ENCODE measurements at places on chromosomes 1 and 21.
A peak's percentile ranks its signal among the peaks of the same experiment; 100 is the strongest.

DNA sequence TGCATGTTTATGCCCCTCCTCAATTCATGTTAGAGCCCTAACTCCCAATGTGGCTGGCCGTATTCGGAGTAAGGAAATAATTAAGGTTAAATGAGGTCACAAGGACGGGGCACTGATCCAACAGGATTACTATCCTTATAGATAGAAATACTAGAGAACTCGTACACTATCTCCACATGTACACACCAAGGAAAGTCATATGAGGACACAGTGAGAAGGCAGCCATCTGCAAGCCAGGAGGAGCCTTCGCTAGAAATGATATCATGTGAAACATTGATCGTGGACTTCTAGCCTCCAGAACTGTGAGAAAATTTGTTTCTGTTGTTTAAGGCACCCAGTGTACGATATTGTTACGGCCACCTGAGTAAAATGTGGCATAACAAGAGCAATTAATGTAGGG is 79.7 kb downstream of the FAF1 start:
- no peak for DNase-seq

GRCh38 chr1:110214454-110215404 is 4.6 kb downstream of the KCNC4 start:
- no peak for DNase-seq

GRCh38 chr1:4599951-4600481 is 54.4 kb upstream of the AJAP1 start:
- DNase-seq, result no peak

DNA sequence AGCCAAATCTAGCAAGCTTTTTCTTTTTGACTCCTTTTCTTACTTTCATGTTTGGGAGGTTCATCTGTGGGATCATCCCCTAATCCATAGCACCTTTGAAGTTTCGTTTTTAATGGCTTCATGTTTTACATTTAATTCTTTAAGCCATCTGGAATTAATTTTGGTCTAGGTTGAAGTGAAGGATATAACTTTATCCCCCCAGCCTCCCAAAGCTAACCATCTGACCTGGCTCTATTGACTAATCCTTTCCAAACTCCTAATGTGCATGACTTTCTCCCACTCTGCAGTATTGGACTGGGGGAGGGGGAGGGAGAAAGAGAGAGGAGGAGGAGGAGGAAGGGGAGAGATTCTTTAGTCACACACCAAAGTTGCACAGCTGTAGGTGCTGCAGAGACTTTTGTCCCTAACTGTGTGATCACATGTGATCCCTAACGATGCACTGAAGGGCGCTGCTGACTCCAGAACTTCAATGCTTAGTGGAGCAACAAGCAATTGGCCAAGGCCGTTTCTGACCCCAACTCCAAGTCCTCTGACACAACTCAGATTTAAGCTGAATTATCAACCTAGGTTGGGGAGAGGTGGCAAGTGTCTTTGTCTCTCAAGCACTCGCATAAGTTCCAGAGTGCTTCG is 191.6 kb downstream of the HUNK start:
- no peak for DNase-seq

DNA sequence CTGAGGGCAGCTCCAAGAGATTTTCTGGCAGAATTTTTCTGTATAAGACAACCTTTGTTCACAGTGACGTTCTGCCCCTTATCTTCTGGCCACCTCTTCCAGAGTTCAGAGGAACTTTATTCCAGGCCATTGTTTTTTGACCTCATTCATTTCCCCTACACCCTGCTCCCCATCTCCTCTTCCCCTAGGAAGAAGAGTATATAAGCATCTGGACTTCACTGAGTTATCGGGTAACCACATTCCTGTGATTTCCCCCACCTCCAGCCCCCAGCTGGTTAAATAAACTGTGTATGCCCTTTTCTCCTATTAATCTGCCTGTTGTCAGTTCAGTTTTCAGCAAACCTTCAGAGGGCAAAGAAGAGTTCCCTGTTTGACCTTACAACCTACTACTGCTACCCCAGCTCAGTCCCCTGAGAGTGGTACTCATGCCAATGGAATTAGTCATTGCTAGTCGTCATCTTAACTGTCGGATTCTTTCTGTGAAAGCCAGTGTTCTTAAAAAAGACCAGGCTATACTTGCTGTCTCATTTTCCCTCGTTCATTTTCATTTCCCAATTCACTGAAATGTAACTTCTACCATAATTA is 14.3 kb upstream of the ALG14 start:
- DNase-seq, result no peak

DNA sequence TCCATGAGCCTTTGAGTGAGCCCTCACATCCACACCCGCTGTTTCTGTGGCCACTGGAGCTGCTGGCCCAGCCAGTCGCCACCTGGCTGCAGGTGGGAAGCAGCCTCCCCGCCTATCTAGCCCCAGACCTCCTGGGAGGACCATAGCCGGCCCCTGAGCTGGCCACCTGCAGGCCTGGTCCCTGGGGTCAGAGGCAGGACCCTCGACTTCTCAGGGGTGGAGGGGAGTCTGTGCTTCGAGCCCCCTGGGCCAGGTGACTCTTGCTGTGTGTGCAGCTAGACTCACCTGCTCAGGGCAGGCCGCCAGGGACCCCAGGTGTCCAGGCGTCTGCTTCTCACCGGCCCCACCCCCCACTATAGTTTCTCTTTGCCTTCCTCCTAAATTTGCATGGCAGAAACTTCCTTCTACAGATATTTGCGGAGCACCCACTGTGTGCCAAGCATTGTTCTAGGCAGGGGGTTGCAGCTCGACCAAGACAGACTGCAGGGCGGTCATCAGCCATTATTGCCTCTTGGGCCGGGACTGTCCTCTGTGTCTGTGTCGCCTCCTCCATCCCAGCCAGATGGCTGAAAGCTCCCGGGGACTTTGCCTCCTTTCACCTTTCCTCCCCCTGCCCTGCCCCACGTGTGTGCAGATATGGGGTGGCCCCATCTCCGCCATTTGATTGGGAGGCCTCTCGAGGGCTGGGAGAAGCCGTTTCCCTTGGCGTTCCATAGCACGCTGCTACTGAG is 27.3 kb downstream of the SPSB1 start:
- DNase-seq, result no peak

DNA sequence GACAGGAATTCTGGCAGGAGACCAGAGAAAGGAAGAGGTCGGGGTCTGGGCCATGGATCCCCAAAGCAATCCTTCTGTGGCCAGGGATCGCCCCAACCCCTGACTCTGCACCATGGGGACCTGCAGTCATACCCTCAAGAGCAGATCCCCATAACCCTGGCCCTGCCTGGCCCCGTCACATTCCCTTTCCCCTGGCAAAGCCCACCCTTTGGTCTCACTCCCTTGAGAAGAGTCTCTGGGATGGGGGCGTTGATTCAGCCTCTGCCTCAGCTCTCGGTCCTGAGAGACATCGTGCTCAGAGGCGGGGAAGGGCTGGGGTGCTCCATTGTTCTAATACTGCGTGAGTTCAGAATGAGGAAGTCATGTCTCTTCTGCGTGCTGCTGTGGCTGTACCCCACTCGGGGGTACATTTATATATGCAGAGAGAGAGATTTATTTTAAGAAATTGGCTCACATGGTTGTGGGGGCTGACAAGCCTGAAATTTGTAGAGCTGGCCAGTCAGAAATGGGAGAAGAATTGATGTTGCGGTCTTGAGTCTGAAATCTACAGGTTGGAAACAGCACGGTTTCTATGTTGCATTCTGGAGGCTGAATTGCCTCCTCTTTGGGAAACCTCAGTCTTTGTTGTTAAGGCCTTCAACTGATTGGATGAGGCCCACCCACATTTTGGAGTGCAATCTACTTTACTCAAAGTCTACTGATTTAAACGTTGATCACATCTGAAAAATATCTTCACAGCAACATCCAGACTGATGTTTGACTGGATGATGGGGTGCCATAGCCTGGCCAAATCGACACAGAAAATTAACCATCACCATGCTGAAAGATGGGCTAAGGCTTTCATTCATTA is 4.2 kb upstream of the PADI2 start:
- DNase-seq, result no peak

DNA sequence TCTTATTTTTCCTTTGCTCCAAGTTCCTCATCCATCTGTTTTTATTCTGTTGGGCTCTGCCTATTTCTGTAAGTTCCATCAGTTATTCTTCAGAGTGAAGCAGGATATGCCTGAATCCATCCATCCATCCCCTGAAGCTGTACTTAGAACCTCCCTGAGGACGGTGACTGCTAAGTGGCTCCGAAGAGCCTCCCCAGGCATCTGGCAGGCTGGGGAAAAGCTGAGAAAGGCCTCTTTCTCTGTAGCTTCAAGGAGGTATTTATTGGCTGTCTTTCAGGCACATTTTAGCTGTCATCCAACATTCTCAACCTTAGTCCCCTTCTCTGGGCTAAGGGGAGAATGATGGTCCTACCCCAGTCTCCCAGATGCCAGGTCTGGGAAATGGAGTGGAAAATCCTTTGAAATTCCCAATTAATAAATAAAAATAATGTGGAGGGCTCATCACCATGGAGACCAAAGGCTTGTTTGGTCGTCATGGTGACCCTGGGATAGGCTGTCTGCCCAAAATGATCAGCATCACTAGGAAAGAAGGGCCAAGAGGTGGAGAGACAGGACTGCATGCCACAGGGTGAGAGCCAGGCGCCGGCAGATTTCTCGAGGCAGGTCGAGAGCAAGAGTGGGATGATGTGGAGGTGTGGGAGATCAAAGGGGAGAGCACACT is 82.0 kb downstream of the UBIAD1 start:
- peak; percentile 25 for DNase-seq

GRCh38 chr21:24276204-24276603 is 1331.1 kb downstream of the MRPL39 start:
- DNase-seq, result no peak

DNA sequence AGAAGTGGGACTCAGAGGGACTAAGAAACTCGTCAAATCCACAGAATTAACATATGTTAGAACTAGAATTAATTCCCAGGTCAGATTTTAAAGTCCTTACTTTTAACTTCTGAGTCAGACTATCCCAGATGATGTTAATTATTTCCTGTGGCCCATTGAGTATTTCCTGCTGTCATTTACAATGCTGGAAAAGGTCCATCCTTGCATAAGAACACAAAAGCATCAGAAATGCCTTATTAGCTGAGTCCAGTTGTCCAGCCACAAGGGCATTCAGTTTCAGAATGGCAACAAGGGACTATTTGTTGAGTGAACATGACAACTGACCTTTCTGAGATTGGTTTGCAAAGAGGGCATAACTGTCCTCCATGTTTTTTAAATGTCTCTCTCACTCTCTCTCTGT is 16.5 kb upstream of the HIVEP3 start:
- no peak for DNase-seq

- DNase-seq, result no peak
These were observed 55.5 kb downstream of the GADD45A start for GRCh38 chr1:67740543-67740942.

DNA sequence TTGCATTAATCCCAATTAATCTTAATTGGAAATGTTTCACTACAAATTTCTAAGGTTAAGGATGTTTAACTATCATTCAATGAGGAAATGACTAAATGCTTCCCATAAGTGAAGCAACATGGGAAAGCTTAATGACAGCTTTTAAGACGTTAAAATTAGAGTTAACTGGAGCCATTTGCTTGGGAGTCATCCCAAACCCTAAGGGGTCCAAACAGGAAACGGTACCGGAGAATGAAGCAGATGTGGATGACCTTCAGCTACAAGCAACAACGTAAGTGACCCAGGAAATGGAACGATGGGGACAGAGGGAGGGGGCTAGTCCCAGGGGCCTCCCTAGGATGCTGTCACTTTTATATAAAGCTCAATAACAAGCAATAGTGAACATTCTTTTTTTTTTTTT is 62.2 kb downstream of the CAPZB start:
- no peak for DNase-seq

DNA sequence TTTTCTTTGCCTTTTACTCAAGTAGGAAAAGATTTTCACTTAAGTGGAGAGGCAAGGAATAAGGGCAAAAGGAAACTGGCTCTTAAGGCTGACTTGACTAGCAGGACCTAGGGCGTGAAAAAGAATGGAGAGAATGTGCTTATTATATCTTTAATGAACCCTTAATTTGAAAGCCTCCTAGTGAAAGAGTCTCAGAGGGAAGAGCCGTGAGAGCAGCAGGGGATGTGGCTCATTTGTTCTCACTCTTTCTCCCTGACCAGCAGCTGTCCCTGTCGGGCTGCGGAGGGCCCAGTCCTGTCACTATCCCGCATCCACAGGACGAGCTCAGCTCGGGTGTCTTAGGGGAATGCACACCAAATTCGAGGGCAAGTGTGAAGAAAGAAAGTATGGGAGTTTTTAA is 180.1 kb downstream of the EDEM3 start:
- DNase-seq, result no peak

DNA sequence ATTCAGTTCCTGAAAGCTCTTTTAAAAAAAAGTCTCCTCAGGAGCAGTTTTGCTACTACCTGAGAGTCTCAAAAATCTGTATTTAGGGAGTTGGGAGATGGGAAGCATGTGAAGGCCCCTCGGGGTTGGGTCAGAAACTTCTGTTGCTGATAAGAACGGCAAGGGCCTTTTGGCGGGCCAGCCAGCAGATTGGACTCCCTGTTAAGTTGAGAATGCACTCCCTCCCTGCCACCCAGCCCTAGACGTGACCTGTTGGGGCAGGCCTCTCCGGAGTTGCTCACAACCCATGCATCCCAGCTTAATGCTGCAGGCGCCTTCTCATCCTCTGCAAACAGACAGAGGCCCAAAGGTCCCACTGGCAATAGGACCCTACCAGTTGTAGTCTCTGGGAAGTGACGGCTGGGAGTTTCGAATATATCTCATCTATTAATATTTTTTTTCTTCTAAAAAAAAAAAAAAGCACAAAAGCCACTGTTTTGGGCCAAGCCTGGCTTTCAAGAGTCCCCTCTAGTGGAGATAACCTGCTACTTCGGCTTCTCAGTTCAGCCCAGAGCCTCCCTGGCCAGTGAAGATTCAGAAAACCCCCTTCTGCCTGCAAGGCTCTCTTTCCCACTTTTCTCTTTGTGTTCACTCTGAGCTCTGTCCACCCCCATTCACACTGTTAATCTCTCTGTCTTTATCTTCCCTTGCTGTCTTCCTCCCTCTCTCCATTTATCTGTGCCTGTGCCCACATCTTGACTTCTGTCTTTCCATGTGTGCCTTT is 5.3 kb downstream of the PLXNA2 start:
- no peak for DNase-seq

GRCh38 chr1:200979574-200980451 is 43.7 kb downstream of the KIF21B start:
- no peak for DNase-seq
